ENCODE measurements at places on chromosomes 1 and 21. TPM values are rescaled to one million over a fixed set of nuclear protein-coding genes. Genes with fewer than 3 reads are reported as not detected.
A peak's percentile ranks its signal among the peaks of the same experiment; 100 is the strongest.

DNA sequence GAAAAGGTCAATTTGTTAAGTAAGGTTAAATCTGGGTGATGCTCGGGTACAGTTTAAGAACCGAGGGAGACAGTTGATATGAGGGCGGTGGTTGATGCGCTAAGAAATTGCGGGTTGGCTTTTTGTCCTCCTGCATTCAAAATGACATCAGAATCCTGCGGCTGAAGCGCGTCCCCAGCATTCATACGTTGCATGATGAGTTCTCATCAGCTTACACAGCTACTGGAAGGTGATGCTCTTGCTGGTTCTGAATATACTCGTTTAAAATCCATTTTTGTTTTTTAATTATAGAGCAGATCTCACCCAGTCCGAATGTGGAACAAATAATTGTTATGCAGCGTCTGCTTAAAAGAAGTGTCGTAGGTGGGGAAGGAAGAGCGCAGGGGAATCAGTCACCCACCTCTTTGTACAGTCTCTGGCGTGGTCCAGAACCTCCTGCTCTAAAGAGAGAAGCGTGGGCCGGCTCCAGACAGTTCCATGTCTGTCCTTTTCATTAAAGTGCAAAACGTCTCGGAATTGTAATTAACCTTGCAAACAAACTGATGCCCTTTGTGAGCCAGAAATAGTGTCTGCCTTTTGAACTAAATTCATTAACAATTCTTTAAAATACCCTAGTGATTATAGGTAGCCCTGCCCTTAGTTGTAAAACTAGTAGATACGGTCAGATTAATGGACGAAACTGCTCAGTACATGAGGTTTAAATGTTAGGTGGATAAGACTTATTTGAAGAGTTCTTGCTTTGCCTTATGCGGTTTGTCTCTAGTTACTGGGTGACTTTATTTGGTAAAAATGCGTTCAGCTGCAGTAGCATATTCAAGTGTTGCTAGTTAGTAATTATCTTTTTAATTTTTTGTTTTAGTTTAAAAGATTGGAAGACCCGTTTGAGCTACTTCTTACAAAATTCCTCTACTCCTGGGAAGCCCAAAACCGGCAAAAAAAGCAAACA lies 741 bp downstream of the RGS2 start:
- DNase-seq = peak; percentile 50

DNA sequence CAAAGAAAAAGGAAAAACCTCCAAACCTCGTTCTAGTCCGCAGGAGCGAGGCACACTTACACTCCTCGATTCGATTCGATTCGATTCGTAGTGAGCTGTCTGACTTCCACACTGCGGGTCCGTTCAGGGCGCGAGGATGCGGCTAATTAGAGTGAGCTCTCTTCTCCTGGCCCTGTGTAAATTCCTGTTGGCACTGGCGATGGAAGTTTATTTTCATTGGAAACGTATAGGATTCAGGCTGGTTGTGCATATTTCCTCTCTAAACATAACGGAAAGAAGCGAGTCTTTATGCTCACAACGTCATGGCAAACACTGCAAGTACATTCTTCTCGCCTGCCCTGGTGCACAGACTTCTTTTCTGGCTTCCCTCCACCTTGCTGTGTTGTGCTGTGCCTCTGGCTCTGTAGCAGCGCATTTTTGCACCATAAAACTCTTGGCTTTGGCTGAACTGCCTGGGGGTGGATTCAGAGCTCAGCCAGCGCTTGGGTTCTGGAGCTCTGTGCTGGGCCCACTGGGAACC lies 2.7 kb downstream of the HUNK start:
- DNase-seq = no peak

DNA sequence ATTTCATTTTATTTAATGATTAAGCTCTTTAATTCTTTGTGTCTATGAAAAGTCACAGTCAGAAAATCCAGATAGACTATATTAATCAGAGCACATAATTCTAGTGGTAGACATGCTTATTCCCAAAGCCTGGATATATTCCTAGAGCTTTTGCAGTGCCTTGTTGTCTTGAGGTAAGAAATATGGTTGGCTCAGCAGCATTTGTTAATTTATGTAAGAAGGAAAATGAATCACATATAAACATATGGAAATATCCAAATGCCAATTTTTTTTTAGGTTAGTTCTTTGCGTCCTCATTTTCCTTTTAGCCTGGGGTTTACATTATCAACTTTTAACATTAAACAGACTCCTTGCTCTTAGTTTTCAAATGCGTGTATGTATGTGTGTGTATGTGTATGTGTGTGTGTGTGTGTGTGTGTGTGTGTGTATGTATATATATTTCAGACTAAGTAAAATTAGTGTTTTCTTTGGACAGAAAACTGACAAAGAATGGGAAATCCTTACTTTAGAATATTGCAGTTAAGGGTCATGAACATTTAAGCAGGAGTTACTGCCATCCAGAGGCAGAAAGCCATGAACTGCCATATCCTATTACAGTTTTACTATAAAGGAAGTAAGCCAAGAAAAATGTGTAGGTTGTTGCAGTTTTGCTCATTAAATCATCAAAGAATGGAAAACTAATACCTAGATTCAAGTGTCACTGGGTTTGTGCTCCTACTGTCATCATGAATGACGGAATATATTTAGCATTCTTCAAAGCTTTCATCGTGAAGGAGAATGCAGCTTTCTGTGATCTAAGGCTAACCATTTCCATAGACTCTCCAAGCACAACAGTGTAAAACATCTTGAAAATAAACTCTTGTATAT lies 477.1 kb upstream of the NR5A2 start:
- no peak for DNase-seq

The MKNK1 gene
- total RNA-seq = 16.8 TPM

DNA sequence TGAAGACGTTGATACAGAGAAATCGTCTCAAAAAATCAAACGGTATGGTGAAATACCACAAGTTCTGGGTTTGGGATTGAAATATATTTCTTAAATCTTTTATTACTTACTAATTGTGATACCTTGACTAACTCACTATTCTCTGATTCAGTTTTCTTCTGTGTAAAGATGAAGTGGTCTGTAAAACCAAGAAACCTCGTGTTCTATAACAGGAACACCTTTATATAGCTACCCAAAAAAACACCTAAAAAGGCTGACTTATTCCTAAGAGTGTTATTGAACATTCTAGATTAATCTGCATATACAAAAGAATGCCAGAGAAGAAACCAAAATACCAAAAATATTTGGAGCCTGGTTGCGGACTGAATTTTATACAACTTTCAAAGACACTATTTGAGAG lies 721 bp downstream of the LRRIQ3 start:
- no peak for DNase-seq

DNA sequence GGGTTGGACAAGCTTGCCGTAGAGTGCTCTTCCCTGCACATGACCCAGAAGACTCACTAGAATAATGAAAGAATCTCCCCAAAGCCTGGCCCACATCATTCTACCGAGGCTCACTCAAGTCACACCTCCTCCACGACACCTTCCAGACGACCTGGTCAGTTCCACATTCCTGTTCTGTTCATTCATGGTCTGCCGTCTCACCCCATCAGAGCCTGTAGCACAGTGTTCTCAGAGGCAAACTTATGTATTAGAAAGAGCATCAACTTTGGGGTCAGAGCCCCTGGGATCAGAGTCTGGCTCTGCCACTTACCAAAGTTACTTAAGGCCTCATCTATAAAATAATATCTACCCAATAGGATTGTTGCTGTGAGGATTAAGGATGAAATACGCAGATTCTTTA lies 7.5 kb downstream of the OLFML3 start:
- DNase-seq = no peak

- peak; percentile 15 for DNase-seq
These were observed 33.4 kb downstream of the HSD17B7 start for GRCh38 chr1:162823771-162824525.

- DNase-seq = no peak
These were observed 141.2 kb upstream of the ST6GALNAC5 start for GRCh38 chr1:76725864-76726619.

The TSEN15 gene
- total RNA-seq = 45.8 TPM

DNA sequence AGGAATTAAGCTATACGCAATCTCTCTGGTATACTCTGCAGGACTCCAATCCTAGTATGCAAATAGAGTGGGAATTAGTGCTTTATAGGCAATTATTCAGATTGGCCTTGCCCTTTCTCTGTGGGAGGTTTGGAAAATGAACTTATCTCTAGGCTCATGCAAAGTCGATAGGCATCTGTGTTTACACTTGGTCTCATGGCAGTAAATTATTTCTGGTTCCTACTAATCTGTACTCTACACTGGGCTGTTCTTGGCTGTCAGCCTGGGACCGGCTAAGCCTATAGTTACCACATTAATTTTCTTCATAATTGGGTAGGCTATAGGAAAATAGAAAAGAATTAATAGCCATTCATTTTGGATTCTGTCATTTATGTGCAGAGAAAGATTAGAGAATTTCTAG lies 544.6 kb downstream of the AMY1C start:
- DNase-seq = no peak

DNA sequence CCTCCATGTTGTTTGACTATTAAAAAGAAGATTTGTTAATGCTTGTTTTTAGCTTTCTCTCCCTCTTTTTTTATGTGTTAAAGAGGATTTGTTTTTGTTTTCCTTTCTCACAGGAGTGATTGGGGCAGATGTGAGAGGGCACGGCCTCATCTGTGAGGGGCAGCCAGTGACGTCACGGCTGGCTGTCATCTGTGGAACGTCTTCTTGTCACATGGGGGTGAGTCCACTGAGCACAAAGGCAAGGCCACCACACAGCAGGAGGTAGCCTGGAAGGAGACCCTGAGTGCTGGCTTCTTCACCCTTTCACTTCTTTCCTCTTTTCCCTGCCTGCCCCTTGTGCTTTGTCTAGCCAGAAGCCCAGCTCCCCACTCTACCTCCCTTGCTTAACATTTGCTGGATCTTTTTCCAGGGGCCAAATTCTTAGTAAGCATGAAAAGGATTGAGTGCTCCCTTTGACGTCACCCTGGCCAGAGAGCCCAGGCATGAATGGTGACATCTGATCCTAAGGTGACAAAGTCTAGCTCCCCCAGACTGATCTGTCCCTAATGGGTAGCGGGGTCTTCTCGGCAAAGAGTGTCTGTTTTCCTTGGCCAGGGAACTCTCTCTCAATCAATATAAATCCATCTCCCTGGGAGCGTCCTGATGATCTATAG lies 257.2 kb downstream of the FGGY start:
- DNase-seq = no peak

DNA sequence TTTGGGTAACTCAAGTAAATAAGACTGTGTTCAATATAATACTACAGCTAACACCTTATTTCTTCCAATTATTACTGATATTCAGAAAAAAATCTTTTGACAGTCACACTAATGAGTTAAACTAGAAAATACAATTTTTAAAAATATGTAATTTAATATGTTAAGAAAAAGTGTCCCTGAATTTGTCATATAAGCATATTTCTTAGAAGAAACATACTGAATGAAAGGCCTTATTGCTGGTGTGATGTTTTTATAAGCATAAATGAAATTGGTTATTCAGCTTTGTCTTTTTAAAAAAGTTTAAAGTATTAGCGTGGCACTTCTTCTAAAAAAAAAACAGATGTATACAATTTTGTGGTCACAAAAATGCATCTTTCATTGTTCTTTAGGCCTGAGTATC lies 267.3 kb downstream of the NEGR1 start:
- no peak for DNase-seq

GRCh38 chr1:229059671-229060539 lies 211.0 kb upstream of the RAB4A start:
- DNase-seq = no peak

The CR1 gene
- total RNA-seq = not detected

GRCh38 chr1:2392686-2393085 lies 1.0 kb downstream of the RER1 start:
- DNase-seq = no peak

The C1orf185 gene
- total RNA-seq = not detected

DNA sequence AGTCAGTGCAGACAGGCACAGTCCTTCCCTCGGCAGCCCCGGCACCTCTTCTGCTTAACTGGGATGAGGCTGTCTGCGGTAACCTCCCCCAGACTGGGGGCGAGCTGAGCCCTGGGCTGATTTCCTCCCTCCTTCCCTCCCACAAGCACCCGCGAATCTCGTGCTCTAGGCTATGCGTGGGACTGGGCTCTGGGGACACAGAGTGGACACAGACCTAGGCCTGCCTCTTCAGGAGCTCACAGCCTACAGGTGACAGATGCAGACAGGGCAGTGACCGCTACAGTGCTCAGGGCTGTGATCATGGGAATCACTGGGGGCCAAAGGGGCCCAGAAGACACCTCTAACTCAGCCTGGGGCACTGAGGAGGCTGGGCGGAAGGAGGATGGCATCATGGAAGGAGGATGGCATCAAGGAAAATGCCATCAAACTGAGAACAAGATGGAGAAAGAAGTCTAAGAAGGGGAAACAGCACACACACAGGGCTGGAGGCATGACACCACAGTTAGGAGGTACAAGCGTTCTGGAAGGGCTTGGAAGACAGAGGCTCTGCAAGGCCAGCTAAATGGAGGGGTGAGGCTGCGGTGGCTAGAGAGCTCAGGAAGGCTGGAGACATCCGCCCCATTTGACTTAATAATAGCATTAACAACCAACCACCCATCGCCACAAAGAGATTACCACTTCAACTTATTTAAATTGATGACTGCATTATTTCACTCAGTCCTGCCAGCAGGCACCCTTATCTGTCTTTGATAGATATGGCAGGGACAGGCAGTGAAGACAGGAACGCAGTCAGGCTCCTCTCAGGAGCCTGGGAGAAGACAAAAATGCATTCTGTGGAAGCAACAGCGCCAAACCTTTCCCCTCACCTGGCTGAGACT lies 4.2 kb downstream of the TTC39A start:
- DNase-seq = no peak

DNA sequence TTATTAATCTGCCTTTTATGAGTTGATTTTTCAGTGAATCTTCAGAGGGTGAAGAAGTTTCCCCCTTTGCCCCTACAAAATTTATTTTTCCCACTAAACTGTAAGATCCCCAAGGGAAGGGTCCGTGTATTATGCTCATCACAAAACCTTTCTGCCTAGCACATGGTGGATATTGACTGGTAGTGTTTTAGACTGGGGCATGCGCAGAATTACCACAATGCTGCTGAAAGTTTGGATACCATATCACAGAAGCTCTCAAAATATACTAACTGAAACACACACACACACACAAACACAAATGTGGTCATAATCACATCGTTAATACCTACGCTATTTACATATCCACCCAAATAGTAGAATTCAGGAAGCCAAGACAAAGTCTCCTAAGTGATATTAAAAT lies 28.0 kb upstream of the DMRTB1 start:
- no peak for DNase-seq

- DNase-seq = no peak
These were observed 1.9 kb downstream of the NFYC start for GRCh38 chr1:40693425-40693824.

The EIF3I gene
- total RNA-seq = 475 TPM

GRCh38 chr1:186681121-186681520 lies 898 bp upstream of the PTGS2 start:
- DNase-seq = peak; percentile 11

DNA sequence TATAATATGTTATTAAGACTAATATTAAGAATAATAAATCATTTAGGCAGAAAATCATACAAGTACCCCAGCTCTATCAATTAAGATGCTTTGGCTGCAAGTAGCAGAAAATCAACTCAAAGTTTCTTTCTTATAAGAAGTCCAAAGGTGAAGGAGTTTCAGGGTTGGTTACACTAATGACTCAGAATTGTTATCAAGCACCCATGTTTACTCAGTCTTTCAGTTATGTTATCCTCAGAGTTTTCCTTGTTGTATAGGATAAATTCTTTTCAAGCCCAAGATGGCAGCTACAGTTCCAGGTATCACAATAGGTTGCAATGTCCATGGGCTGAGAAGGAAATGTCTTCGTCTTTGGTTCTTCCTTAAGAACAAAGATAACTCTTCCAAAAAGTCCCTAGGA lies 163.6 kb downstream of the TNFSF18 start:
- no peak for DNase-seq

GRCh38 chr1:71232166-71232763 lies 151.4 kb upstream of the ZRANB2 start:
- no peak for DNase-seq
